ENCODE measurements at places on chromosomes 1 and 21.

DNA sequence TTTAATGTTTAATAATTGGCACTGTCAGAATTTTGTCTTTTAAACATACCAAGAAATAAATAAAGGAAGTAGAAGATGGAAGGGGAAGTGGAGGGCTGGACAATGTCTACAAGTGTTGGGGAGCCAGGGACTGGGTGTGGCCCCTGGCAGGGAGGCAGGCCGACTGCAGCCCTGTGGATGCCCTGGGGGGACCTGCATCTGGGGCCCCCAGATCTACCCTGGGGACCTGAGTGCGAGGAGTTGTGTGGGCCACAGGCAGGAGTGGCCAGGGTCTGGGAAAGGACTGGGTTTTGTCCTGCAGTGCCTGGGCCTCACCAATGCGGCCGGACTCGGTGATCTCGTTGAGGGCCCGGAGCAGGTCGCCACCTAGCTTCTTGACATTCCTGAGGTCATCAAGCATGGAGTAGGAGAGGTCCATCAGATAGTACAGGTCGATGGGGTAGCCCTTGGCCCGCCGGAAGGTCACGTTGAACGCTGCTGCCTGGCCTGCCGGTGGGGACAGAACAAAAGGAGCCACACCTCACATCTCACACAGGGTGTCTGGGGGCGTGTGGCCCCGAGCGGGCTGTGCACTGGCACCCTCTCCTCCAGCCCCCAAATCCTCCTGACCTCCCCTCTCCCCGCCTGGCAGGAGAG is 17.5 kb downstream of the ITGB2 start:
- DNase-seq = no peak

DNA sequence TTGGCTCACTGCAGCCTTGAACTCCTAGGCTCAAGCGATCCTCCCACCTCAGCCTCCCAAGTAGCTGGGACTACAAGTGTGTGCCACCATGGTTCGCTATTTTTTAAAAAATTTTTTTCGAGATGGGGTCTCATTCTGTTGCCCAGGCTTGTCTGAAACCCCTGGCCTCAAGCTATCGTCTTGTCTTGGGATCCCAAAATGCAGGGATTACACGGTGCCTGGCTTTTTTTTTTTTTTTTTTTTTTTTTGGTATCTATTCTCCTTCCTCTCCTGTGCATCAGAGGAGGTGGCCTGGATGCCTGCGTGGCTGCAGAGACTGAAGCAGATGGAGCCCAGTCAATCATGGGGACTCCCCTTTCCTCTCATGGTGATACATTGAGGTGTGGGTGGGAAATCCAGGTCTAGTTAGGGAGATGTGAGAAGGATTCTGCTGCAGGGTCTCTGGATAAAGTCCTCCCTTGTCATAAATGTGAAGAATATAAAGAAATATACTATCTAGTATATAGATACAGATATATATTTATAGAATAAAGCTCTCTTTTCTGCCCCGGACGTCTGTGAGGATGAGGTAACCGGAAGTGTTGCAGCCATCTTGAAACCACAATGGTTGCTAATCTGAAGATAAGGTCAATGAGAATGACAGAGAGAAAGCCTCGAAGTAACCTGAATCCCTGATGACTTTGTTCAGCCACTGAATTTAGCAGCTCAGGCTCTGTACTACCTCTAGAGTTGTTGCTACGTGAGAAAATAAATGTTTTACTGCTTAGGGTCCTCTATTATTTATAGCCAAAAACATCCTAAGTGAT is 19.5 kb upstream of the RGSL1 start:
- no peak for DNase-seq

DNA sequence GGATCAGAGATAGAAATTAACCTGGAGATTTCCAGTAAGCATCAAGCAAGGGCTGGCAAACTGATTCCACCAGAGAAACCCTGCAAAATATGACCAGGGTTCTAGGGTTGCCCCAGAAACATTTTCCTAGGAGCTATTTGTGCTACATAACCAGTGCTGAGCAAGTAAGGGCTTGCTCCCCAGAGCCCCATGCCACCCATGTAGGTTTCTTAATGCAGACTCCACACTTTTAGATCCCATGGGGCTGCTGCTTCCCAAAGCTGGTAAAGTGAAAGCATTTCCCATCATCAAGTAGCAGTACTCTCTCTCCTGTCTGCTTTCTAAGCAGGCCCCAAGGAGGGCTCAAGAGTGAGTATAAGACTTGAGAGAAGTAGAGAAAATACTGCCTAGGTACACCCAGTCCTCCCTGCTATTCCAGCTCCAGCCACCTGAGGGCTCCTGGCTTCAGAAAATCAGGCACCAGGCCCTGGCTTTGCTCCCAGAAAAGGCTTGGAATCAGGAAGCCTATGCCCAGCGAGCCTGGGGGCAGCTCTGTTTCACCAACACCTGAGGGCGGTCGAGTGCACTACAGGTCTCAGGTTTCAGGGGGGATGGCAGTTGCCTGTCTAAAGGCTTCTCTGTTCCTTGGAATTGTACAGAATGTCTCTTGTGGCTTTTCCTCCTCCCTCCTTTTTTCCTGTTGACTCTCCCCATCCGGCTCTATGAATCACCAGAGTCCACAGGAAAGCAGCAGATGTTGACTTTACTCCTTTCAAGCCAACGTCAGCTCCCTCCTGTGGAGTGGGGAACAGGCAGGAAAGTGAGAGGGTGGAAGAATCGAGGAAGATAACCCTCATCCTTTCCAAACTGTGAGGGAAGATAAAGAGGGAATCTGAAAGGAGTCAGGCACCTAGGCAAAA is 6.2 kb upstream of the ANKRD35 start:
- peak; percentile 21 for DNase-seq

GRCh38 chr1:861714-862113 is 62.0 kb upstream of the SAMD11 start:
- DNase-seq = no peak

DNA sequence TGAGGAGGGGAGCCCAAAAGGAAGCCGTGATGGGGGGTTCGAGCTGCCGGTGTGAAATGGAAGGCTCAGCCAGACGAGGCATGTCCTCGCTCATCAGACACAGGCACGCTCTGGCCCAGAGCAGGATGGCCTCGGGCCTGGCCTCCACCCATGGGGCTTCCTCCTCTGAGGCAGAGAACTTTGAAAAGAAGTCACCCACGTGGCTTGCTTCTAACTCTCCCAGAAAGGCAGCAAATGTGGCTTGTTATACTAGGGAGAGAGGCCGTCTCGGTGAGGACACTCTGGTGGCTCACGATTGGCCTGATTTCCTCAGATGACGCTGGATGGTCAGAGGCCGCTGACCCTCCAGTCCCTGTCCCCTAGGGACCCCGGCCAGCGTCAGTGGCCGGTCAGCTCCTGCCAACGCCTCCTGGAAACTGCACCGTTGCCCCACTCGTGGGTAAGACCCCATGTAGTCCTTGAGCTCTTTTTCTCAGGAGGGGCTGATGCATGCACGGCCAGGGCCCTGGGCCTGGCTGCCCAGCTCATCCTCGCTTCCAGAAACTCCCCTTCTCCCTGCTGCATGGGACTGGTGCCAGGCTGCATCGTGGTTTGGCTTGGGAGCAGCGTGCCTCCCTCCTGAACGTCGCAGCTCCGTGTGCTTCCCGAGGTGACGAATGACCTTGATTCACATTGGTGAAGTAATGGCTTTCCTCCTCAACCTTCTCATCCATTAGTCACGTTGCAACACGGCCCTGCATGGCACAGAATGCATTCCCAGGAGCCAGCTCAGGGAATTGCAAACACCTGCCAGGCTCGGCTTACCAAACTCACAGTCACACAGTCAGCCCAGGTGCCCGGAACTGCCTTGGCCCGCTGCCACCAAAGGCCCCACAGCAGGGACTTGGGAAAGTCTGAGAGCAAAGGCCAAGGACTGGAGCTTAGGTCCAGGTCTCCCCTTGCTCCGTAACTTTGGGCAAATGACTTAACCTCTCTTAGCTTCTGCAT is 58.8 kb downstream of the TOMM20 start:
- DNase-seq = no peak

DNA sequence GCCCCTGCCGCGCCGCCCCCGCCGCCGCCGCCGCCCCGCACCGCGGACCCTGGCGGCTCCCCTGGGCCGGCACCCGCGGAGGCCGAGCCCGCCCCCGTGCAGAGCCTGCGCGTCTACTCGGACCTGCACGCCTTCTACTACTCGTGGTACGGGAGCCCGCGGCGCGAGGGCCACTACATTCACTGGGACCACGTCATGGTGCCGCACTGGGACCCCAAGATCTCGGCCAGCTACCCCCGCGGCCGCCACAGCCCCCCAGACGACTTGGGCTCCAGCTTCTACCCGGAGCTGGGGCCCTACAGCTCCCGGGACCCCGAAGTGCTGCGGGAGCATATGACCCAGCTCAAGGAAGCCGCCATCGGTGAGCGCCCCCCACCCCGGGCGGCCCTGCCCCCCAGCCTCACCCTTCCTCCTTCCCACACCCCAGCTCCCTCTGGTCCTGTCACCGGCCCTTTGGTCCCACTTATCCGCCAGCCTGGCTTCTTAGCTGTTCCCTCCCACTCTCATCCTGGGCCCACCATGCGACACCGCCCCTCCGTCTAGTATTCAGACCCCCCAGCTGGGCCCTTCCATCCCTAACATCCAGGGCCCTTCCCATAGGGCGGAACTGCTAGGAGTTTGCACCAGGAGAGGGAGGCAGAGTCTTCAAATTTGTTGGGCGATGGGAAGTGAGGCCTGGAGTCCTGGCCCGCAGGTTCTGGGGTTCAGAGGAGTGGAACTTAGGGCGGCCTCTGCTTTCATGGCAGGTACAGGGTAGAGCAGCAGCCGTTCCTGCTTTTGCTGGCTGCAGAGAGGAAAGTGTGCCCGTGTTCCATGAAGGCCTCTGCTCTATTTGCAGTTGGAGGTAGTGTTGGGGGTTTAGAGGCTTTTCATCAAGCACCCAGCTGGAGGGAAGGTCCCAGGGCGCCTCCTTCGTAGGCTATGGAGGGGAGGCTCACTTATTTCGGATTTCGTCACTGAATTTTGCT is 1.0 kb downstream of the MANEAL start:
- DNase-seq = no peak

- no peak for DNase-seq
These were observed 11.7 kb upstream of the EPS8L3 start for GRCh38 chr1:109775398-109775797.
